Activated T-helper 2 cell treated with anti-CD3 and anti-CD28 coated beads, Interferon-gamma antibody, Interleukin-2, Interleukin-4, amounts not matched to agents 10 μg/mL and 5 μg/mL and 100 μg/mL, durations not matched to agents 14 hours and 24 hours and 36 hours (primary cell): ENCODE measurements at places on chromosomes 11 and 22.

DNA sequence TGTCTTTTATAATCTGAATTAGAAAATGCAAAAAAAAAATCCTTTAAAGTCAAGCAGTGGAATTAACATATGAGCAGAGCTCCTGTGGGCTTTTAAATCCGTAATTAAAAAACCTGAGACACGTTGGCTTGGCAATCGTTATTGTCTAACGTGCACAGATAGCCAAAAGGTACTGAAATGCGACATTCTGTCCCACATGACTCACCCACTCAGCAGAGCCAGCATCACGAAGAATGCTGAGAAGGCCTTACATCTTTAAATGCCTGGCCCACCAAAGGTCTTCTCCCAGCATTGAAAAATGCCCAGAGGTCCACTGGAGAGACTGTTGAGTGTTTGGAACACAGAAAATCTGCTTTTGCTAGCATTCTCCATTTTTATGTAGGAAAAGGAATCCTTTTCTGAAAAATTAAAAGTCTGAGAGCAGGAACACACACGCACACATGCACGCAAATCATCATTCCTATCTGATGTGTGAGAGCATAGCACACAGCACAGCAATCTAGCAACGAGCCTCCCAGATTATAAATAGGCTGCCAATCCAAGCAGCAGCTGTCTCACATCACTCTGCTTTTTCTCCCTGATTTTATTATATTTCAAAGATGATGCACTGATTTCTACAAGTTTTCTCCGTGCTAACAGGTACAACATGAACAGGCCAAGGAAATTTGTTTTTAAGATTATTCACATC, 94.5 kb downstream of the PHF21A start:
- DNase-seq: no peak

DNA sequence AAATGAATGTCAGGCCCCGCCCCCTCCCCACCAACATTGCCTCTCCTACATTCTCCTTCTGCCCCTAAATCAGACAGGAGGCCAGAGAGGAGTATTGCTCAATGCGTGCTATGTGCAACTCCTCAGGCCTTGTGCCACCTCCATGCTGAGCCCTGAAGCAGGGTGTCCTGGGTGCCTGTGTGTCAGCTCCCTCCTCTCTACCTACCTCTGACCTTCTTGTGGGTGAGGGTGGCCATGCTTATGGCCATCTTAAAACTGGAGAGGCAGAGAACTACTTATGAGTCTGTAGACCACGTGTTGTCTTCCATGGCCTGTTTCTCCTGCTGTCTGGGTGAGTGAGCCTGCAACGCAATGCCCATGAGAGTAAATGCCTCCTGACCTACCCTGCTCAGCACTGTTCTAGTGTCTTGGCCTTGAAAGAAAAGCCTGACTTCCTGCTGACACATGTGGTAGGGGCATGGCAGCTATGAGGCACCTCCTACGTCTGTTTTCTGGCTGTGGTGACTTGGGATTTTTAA, 10.5 kb downstream of the MCAM start:
- DNase-seq: no peak

- DNase-seq: no peak
These were observed 172.9 kb downstream of the DBX1 start for GRCh38 chr11:19987331-19987801.

GRCh38 chr22:24683691-24684090, 80.7 kb downstream of the GGT1 start:
- no peak for DNase-seq

DNA sequence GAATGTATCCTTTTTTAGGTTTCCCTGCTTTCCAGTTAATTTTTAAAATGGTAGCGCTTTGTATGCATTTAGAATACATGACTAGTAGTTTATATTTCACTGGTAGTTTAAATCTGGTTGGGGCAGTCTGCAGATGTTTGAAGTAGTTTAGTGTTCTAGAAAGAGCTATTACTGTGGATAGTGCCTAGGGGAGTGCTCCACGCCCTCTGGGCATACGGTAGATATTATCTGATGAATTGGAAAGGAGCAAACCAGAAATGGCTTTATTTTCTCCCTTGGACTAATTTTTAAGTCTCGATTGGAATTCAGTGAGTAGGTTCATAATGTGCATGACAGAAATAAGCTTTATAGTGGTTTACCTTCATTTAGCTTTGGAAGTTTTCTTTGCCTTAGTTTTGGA, 86.4 kb upstream of the BIRC3 start:
- DNase-seq: no peak

- DNase-seq: no peak
These were observed 316.9 kb downstream of the JRKL start for GRCh38 chr11:96706761-96707160.

DNA sequence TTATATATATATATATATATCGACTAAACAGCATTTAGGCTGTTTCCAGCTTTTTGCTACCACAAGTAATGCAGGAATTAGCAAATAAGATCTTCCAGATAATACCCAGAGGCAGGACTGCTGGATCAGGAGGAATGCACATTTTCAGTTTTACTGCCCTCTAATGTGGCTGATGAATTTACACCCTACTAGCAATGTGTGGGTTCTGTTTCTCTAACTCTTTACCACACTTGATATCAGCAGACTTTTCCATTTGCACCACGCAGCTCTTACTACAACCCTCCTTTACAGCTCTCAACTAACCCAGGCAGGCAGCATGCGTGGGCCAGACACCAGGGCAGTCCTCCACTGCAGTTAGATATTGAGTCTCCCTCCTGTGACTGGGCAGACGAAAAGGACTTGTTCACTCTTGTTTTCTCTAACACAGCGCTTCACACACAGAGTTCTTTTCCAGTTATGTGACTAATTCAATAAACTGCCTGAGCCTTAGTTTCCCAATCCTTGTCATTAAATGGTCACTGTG, 67.7 kb downstream of the IGLL5 start:
- no peak for DNase-seq

- DNase-seq: no peak
These were observed 10.7 kb downstream of the SERPINH1 start for GRCh38 chr11:75572744-75573143.

- no peak for DNase-seq
These were observed 50.9 kb upstream of the NFRKB start for GRCh38 chr11:129946256-129946655.

GRCh38 chr11:129699711-129700304, 115.8 kb upstream of the TMEM45B start:
- DNase-seq: no peak
